Ovary (tissue), 10 donors: ENCODE measurements at places on chromosomes 2 and 18. TPM values are rescaled to one million over a fixed set of nuclear protein-coding genes. Genes with fewer than 3 reads are reported as not detected.
A peak's percentile ranks its signal among the peaks of the same experiment; 100 is the strongest.

DNA sequence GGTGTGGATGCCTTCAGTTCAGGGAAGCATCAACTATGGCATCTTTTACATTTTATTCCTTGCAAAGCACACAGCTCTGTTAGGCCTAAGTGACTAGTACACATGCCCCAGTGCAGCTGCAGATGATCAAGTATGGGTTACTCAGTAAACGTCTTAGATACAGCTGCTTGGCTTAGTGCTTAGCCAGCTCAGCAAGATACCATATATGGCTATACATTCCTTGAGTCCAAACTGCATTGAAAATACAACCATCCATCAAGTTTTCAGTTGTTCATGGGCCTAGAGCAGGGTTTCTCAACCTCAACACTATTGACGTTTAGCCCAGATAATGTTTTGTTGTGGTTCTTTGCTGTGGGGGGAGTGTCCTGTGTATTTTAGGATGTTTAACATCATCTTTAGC lies 769.9 kb downstream of the TSN start:
- DNase-seq, result no peak
- no peaks in the 10 kb centered on the region for H3K4me1 ChIP-seq

DNA sequence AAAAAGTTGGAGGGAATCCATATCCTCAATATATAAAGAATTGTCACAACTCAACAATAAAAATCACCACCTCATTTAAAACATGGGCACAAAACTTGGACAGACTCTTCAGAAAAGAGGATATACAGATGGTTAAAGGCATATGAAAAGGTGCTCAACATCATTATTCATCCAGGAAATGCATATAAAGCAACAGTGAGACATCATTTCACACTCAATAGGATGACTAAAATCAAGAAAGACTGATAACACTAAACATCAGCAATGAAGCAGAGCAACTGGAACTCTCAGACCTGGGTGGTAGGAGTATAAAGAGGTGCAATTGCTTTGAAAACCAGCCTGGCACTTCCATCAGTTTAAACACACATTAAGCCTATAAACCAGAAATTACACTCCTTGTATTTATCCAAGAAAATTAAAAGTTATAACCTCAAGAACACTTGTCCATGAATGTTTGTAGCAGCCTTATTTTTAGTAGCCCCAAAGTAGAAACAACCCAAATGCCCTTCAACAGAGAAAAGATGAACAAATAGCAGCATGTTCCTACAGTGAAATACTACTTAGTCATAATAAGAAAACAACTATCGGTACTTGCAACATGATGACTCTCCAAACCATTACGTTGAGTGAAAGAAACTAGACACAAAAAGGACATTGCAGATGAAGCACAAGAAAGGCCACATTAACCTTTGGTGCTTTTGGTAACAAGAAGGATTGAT lies 79.1 kb upstream of the TANC1 start:
- H3K27me3 ChIP-seq, result no peaks in the 10 kb centered on the region
- no peaks in the 10 kb centered on the region for H3K36me3 ChIP-seq
- H3K27ac ChIP-seq, result no peak overlapping the region
- no peak overlapping the region for H3K4me3 ChIP-seq

The SERPINB11 gene
- polyA plus RNA-seq, result not detected

GRCh38 chr2:240338274-240338673 lies 97.2 kb upstream of the GPC1 start:
- no peak for DNase-seq
- no peak overlapping the region for H3K4me3 ChIP-seq
- H3K36me3 ChIP-seq, result no peaks in the 10 kb centered on the region

GRCh38 chr2:197675711-197676188 lies 363 bp upstream of the RFTN2 start:
- peak overlapping the region; percentile 50 for H3K27ac ChIP-seq
- peak overlapping the region; percentile 40 for H3K4me3 ChIP-seq
- DNase-seq, result no peak
- H3K4me1 ChIP-seq, result peaks cover 6% of the 10 kb centered on the region

GRCh38 chr2:27627963-27628766 lies 647 bp downstream of the CCDC121 start:
- peak; percentile 15 for DNase-seq
- no peaks in the 10 kb centered on the region for H3K27me3 ChIP-seq
- H3K36me3 ChIP-seq, result no peaks in the 10 kb centered on the region
- H3K4me3 ChIP-seq, result peak overlapping the region; percentile 79
- peaks cover 8% of the 10 kb centered on the region for H3K4me1 ChIP-seq
- peak overlapping the region; percentile 77 for H3K27ac ChIP-seq

DNA sequence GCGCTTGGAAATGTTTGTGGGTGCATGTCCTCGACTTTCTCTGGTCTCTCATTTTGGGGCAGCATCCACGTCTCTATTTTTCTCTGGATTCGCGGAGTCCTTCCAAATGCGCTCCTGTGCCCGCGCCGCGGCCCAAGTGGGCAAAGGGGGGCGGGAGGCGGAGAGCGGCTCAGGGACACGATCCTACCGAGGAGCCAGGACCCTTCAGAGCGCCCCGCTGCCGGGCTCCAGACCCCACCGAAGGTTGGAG lies 990 bp downstream of the EPAS1 start:
- H3K36me3 ChIP-seq, result no peaks in the 10 kb centered on the region
- peak overlapping the region; percentile 73 for H3K4me3 ChIP-seq
- H3K27me3 ChIP-seq, result no peaks in the 10 kb centered on the region
- peak overlapping the region; percentile 80 for H3K27ac ChIP-seq
- H3K4me1 ChIP-seq, result peaks cover 6% of the 10 kb centered on the region

The PRKCE gene
- polyA plus RNA-seq, result 4.8 TPM

DNA sequence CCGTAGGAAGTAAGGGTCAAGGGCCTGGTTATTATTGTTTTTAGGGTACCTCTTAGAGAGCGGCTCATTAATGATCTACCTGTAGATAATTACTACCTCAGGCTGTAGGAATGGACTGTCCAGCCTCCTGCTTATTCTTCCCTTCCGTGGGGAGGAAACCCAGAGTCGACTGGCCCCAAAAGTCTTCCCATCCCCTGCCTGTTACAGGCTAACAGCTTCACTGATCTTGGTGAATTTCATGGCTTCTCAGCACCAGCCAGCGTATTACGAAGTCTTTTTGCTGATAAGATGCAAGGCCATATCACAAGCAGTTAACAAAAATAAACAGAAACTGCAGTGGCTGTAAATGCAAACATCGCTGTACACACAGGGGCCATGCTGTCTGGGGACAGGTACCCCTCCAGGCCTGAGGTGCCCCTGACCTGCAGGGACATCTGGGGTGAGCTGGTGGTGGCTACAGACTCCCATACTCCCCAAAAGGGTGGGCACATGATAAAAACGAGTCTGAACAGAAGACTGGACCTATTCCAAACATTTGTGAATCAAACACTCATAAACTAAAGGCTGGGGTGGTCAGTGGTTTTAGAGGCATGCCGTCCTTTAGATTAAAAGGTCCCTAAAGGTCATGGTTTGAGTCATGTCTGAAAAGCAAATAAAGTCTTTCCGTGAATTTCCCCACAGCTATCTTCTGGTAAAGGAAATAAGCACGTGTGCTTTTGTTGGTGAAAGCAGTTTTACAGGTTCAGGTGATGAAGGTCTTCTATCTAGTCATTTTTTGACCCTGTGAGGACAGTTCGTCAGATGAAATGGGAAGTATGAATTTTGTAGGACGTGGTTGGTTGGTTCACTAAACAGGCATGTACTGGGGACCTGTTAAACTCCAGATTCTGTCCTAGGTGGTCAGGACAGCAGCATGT lies 36.7 kb downstream of the TTC39C start:
- H3K4me3 ChIP-seq, result no peak overlapping the region
- H3K4me1 ChIP-seq, result peaks cover 11% of the 10 kb centered on the region
- H3K27ac ChIP-seq, result no peak overlapping the region

- no peak overlapping the region for H3K4me3 ChIP-seq
- no peak overlapping the region for H3K27ac ChIP-seq
- no peak for DNase-seq
- H3K36me3 ChIP-seq, result no peaks in the 10 kb centered on the region
Observed at GRCh38 chr2:158319269-158319668, 137.3 kb downstream of the CCDC148 start.

The ADGRF3 gene
- 0.06 TPM for polyA plus RNA-seq

The HJURP gene
- polyA plus RNA-seq, result 1.5 TPM

GRCh38 chr18:48918660-48919456 lies 31.9 kb downstream of the SMAD7 start:
- no peaks in the 10 kb centered on the region for H3K27me3 ChIP-seq
- no peaks in the 10 kb centered on the region for H3K36me3 ChIP-seq
- no peak overlapping the region for H3K4me3 ChIP-seq

DNA sequence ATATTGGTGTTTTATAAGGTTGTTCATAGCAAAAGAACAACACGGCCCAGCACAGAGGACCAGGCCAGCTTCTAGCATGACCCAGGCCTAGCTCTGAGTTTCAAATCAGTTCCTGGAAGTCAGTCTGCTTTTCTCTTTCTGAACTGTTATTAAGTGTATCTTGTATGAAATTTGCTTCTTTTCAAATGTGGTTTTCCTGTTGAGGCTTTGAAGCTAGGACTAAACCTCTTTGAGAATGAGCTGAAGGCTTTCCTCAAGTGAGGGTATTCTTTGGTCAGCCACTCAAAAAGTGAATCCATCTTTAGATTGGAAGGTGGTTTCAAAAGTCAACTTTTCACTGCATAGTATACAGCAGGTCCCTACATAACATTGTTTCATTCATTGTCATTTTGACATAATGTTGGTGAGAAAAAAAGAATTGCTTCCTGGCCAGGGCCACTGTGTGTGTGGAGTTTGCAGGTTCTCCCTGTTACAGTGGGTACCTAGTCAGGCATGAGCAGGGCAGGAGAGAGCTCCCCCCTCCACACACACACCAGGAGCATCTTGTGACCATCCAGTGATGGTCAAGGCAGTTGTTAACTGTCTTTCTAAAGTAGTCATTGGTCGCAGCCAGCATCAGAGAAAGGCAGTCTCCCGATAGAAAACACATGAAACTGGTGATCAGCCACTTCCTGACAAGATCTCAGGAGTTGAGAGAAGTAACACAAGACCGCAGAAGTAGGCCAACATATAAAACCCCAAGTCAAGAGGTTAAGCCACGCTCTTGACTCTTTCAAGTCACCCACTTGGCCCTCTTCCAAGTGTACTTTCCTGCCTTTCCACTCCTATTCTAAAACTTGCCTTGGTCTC lies 6.7 kb upstream of the ACAA2 start:
- no peaks in the 10 kb centered on the region for H3K27me3 ChIP-seq
- H3K4me1 ChIP-seq, result no peaks in the 10 kb centered on the region
- H3K4me3 ChIP-seq, result no peak overlapping the region
- no peak overlapping the region for H3K27ac ChIP-seq
- no peak for DNase-seq

DNA sequence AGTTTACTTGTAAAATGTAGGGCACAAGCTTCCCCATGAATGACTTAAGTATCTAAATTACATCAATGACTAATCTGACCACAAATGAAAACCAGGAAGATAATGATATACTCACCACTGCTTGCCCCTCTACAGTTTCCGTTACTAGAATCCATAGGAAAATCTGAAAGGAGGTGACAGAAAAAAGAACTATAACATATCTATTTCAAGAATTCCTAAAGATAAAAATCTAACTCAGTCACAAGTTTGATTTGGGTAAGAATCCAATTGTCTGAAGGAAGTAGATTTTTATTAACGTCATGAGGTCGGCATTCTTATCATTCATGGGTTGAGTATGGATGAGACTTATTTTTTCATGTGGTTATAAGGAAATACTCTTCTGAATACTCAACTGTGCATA lies 7.8 kb downstream of the FRZB start:
- H3K36me3 ChIP-seq, result no peaks in the 10 kb centered on the region
- H3K4me3 ChIP-seq, result no peak overlapping the region
- no peaks in the 10 kb centered on the region for H3K27me3 ChIP-seq
- no peak for DNase-seq
- peaks cover 2% of the 10 kb centered on the region for H3K4me1 ChIP-seq
- H3K27ac ChIP-seq, result no peak overlapping the region

DNA sequence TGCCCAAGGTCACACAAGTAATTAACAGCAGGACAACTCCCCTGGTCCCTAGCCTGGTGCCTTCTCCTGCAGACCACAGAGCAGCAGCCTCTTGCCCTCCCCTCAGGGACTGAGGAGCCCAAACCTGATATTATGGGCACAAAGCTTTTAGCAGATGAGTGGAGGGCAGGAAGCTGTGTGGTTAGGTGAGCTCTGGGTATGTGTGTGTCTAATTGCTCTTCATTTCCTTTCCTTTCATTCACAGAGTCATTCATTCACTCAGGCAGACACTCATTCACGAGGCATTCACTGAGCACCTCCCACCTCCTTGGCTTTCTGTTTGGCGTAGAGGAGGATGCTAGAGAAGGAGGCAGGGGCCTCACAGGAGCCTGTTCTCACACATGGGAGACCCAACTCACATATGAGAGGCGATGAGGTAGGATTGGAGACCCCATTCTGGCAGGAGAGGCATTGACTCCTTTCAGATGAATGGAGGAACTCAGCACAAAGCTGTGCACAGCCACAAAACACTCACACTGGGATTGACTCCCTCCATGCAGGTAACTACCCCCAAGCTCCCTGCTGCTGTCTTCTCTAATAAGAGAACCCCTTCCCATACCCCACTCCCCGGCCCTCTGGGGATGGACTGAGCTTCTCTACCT lies 306.8 kb upstream of the SKOR2 start:
- no peak overlapping the region for H3K4me3 ChIP-seq
- DNase-seq, result no peak
- H3K36me3 ChIP-seq, result no peaks in the 10 kb centered on the region
- H3K27ac ChIP-seq, result no peak overlapping the region
- no peaks in the 10 kb centered on the region for H3K4me1 ChIP-seq

DNA sequence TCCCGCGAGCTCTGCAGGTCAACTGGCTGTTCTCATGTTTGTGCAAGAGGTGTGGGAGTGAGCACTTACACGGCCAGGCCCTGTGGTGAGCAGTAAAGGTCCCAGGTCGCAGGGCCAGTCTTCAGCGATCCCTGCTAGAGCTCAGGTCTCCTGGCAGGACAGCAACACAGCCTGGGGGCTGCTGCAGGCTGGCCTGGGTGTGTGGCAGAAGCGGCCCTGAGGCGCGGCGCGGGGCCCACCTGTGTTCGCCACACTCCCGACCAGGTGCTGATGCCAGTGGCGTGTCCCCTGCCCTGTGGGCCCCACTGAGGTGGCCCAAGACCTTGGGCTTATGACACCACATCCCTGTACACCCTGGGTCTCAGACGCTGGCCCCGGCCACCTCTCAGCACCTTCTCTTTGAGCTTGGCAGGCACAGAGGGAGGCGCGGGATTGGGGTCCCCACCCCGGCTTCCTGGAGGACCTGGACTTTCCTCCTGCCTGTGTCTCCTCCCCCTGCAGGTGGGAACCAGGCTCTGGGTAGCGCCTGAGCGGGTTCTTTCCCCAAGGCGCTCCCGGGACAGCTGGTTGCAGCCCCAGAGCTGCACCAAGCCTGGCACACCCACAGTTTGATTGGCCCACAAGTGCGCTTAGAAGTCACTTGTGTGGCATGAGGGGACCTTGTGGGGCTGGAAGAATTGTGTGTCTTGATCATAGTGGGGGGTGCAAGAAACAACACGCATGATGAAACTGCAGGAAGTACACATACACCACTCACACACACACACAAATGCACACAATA lies 59.2 kb downstream of the TWIST2 start:
- H3K36me3 ChIP-seq, result no peaks in the 10 kb centered on the region
- DNase-seq, result peak; percentile 20
- peaks cover 11% of the 10 kb centered on the region for H3K4me1 ChIP-seq
- H3K27ac ChIP-seq, result no peak overlapping the region
- no peak overlapping the region for H3K4me3 ChIP-seq

GRCh38 chr2:31581124-31581795 lies 522 bp upstream of the SRD5A2 start:
- DNase-seq, result no peak
- H3K4me3 ChIP-seq, result no peak overlapping the region
- H3K27ac ChIP-seq, result no peak overlapping the region
